ENCODE measurements at places on chromosomes 5 and 9.

DNA sequence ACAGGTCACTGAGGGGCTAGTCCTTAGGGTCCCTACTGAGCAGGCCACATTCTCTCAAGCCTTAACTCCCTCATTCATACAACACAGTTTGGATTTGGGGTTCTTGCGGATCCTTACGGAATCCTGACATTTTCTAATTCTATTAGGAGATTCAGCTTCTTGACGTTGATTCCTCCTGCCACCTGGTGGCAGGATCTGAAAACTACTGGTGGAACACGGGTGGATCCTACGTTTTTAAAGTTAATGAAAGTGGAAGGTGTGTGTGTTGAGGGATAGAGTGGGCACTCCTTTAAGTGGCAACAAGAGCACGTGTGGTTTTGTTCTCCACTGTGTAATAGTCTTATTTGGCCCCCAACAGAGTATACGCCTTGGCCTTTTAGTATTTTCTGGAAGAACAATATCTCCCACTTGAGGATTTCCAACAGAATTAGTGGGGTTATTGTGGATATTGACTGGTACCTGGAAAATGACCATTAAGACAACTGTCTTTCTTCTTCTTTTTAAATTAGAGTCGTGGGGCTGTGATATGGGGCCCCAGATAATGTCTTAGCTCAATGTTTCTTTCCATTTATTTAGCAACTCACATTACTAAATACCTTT is 25.2 kb downstream of the SLC28A3 start:
- no peak for DNase-seq
- H3K27me3 ChIP-seq: no peaks in the 10 kb centered on the region
- H3K4me3 ChIP-seq: no peak overlapping the region

- no peak overlapping the region for H3K27ac ChIP-seq
- no peak for DNase-seq
- H3K27me3 ChIP-seq: no peaks in the 10 kb centered on the region
- H3K4me3 ChIP-seq: no peak overlapping the region
These were observed 150.9 kb downstream of the NUDT12 start for GRCh38 chr5:103411711-103412110.

- H3K36me3 ChIP-seq: no peaks in the 10 kb centered on the region
- H3K27ac ChIP-seq: no peak overlapping the region
- no peak for DNase-seq
These were observed 170.3 kb upstream of the WWC1 start for GRCh38 chr5:168121138-168121494.

DNA sequence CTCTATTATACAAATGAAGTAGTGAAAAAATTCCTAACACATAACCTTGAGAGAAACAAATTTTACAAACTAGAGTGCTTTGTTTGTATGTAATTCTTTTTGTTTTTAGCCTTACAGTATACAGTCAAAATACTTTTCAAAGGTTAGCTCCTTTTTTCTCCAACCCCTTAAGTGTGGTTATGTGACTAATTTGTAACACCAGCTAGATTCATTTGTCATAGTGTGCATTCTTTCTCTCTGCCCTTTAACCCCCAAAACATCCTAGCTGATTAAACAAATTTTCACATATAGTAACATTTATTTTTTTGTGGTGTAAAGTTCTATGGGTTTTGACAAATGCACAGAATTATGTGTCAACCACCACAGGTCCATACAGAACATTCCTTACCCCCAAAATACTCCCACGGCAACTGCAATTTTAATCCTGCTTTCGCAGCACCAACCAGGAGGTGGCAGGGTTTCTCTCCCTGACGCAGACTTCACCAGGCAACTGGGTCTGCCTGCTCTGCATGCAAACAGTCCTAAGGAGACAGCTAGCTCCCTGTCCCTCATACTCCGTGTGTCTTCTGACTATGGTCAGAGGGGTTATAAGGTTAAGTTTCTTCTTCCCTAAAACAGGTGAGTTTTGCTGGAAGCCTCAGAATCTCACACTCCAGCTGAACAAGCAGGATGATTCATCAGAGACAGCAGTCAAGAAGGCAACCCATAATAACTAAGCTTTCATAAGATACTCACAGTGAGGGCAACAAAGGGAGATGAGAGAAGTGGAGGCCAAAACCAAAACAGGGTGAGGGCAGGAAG is 44.5 kb upstream of the NR5A1 start:
- H3K27ac ChIP-seq: no peak overlapping the region
- H3K4me3 ChIP-seq: no peak overlapping the region
- H3K4me1 ChIP-seq: no peaks in the 10 kb centered on the region
- DNase-seq: no peak
- no peaks in the 10 kb centered on the region for H3K27me3 ChIP-seq
- no peaks in the 10 kb centered on the region for H3K36me3 ChIP-seq

DNA sequence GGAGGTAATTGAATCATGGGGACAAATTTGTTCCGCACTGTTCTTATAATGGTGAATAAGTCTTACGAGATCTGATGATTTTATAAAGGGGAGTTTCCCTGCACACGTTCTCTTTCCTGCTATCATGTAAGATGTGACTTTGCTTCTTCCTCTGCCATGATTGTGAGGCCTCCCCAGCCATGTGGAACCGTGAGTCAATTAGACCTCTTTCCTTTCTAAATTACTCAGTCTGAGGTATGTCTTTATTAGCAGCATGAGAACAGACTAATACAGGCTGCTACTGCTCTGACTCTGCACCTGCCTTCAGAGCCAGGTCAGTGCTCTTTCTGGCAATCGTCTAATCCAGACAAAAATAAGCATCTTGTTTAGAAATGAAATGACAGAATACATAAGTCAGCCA is 479.2 kb upstream of the TUSC1 start:
- H3K4me3 ChIP-seq: no peak overlapping the region
- no peaks in the 10 kb centered on the region for H3K4me1 ChIP-seq
- DNase-seq: no peak
- no peaks in the 10 kb centered on the region for H3K27me3 ChIP-seq
- H3K27ac ChIP-seq: no peak overlapping the region

- H3K4me3 ChIP-seq: no peak overlapping the region
- H3K4me1 ChIP-seq: no peaks in the 10 kb centered on the region
These were observed 260.4 kb downstream of the CWC27 start for GRCh38 chr5:65029178-65029577.

- peaks cover 83% of the 10 kb centered on the region for H3K4me1 ChIP-seq
- DNase-seq: no peak
- peak overlapping the region; percentile 21 for H3K27ac ChIP-seq
- H3K36me3 ChIP-seq: no peaks in the 10 kb centered on the region
- H3K27me3 ChIP-seq: no peaks in the 10 kb centered on the region
These were observed 68.9 kb upstream of the EQTN start for GRCh38 chr9:27365707-27366376.

GRCh38 chr9:93952119-93952783 is 2.9 kb downstream of the BARX1 start:
- peaks cover 98% of the 10 kb centered on the region for H3K27me3 ChIP-seq
- no peak overlapping the region for H3K27ac ChIP-seq
- peak overlapping the region; percentile 49 for H3K4me3 ChIP-seq

DNA sequence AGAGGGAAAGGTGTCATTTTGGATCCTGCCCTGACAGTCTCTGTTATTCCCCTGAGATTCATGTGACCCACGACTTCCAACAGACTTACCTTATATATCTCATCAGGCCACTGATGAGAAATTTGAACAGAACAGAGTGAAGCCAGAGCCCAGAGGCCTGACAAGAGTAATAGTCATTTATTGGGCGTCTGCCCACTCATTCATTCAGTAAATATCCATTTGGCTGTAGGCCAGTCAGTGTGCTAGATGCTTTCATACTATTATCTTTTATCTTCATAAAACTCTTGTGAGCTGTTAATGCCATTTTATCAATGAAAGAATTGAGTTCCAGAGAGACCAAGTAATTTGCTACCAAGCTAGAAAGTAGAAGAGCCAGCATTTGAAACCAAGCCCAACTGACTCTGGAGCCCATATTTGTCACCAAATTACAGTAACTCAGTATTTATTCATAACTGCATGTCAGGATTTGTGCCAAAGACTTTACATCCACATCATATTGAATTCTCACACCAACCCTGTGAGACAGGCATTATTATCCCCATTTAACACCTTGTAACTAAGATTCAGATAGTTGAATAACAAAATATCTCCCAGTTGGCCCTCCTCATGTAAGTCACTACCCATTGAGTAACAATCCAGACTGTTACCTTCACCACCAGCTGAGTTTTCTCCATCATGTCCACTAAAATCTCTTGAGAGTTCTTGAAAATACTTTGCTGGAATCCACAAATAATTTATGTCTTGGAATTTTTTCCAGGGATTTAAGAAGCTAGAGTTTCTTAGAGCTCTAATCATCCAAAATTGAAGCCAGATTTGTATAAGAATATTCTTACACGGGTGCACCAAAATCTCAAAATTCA is 2.5 kb downstream of the PTPDC1 start:
- H3K4me1 ChIP-seq: no peaks in the 10 kb centered on the region
- no peak overlapping the region for H3K27ac ChIP-seq
- H3K36me3 ChIP-seq: no peaks in the 10 kb centered on the region
- H3K4me3 ChIP-seq: no peak overlapping the region
